ENCODE measurements at places on chromosomes 12 and 14. TPM values are rescaled to one million over a fixed set of nuclear protein-coding genes. Genes with fewer than 3 reads are reported as not detected.

- no peak for DNase-seq
Observed at GRCh38 chr12:31583878-31584277, 7.1 kb downstream of the DENND5B start.

GRCh38 chr12:52193991-52194390 lies 2.2 kb upstream of the KRT80 start:
- no peak for DNase-seq

GRCh38 chr14:90290337-90291011 lies 34.1 kb downstream of the PSMC1 start:
- DNase-seq, result no peak

DNA sequence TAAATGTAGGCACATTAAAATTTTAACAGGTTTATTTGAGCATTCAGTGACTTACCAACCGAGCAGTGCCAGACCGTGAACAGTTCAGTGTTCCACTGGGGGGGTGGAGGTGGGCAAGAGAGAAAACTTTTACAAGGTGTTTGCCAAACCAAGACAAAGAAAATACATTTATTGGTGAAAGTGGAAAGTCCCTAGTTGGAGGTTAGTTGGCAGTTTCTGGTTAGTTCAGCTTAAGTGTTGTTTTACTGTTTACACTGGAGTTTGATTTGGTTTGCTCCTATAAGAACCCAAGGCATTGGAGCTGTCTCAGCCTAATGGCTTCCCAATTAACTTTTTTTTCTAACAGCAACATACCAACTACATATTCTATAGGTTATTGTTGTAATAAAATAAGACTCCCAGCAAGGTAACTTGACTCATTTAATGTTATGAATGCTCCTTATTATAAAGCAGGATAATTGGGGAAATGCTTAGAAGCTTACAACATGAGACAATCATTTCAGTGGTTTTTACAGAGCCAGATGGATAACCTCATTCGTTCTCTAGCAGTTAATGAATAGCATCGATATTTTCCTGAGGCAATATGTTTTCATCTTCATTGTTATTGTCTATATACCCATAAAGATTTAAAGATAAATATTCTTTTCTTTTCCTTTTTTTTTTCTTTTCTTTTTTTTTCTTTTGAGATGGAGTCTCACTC lies 115.8 kb downstream of the ETNK1 start:
- DNase-seq, result no peak

DNA sequence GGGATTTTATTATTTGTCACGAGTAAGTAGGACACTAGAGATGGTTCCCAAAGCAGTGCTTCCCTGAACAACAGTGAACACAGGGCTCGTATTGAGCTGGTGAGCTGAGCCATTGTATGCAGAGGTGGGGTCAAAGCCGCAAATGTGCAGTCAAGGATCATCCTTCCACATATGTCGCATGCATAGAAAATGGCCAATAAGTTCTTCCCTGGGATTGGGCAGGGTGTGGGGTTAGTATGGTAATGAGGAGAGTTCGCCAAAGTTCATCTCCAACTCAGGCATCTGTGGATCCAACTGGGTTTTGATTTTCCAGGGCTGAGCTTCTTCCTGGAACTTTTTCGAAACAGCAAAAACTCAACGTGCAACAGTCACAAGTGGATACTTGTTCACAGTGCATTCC lies 86.6 kb downstream of the CMKLR1 start:
- no peak for DNase-seq

DNA sequence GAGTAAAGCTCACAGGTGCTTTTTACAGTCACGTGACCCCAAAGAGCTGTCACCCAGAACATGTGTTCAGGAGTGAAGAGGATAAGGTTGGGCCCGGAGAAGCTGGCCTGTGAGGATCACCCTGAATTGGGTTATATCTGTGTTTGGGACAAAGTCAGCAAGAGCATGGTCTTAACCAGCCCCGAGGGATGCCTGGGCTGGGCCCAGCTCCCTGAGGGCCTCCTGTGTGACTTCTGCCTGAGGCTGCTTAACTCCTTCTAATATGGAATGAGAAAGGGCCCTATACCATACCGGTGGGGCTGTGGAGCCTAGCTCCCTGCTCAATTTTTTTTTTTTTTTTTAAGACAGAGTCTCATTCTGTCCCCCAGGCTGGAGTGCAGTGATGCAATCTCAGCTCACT lies 2.5 kb downstream of the CDCA4 start:
- DNase-seq, result no peak

DNA sequence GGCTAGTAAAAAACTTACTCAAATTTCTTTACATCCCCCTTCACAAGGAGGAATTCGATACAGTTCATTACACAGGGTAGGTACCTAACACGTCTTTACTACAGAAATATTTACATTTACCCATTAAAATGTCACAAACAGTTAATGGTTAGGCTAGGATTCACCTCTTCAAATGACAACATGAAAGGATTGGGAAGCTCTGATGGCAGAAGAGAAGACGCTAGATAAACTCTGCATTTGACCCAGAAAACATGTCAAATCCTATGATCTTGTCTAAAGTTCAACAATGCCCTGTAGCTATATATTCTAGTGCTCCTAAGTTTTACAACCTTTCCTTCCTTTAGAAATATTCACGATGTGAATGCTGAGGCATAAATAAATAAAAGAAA lies 64.8 kb downstream of the DENND5B start:
- DNase-seq, result no peak

- peak; percentile 20 for DNase-seq
Observed at GRCh38 chr12:130026608-130027176, 122.9 kb upstream of the TMEM132D start.

DNA sequence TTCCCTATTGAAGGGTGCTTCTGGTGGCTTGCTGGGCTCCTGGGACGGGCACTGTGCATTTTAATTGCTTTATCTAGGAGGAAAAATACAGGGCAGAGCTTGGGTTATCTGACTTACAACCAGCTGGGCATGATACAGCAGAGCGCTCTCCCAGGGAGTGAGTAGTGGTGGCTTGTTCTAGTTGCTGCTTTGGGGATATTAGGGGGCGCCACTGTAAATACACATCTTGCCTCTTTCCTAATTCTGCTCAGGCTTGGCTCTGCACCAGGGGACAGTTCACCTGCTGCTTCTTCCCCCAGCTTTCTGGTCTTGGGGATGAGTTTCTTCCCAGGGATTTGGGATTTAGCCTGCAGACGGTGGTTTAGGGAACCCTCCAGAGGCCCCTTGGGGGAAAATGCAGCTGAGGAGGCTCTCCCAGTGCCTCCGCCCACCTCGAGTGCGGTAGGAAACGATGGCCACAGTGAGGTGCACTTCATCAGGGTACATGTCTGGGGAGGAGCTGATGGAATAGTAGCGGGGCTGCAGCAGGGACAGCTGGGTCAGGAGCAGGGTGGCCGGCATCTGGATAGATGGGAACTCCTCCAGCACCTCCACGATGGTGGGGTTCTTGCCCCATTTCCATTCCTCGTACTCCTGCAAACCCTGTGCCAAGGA lies 36.9 kb upstream of the FBXO21 start:
- DNase-seq, result no peak

DNA sequence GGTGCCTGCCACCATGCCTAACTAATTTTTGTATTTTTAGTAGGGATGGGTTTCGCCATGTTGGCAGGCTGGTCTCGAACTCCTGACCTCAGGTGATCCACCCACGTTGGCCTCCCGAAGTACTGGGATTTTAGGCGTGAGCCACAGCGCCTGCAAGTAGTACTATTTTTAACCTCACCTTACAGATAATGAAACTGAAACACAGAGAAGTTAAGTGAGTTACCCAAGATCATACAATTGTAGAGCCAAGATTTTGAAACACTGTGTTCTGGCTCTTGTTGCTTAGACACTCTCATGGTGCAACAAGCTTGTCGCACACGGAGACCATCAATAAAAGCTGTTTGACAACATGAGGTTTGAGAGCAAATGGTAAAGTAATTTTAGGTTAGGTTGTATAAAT lies 159.1 kb upstream of the LMNTD1 start:
- DNase-seq, result no peak

DNA sequence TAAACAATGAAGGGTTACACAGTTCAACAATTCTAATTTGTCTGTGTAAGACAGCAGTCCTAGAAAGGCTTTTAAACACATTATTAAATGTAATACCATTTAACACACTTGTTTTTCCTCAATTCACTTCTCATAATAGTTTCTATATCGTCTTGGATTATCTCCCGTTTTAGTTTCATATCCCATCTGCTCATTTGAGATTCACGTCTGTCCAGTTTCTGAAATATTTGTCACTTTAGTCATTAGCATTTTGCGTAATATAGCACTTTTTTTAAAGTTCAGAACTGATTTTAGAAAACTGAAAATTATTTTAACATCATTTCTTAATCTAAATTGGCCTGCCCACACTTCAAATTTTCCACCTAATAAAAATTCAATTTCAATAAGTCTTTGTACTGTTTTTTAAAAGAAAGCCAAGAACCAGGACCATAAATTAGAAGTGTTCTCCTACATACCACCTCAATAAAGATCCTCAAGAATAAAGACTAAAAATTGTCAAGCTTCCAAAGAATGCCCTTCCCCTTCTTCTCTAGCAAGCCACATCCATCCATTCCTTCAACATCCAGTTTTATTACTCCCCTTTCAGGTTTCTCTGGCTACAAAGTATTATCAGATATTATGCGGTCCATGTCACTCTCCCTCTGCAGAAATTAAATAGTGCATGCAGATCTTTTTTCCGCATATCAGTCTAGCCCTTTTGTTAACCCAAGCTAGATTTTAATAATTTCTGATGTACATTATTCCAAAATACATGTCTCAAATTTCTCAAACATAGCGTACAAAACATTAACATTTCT lies 11.9 kb downstream of the MED13L start:
- DNase-seq, result no peak

- no peak for DNase-seq
Observed at GRCh38 chr14:74427651-74428050, 1.6 kb upstream of the SYNDIG1L start.

DNA sequence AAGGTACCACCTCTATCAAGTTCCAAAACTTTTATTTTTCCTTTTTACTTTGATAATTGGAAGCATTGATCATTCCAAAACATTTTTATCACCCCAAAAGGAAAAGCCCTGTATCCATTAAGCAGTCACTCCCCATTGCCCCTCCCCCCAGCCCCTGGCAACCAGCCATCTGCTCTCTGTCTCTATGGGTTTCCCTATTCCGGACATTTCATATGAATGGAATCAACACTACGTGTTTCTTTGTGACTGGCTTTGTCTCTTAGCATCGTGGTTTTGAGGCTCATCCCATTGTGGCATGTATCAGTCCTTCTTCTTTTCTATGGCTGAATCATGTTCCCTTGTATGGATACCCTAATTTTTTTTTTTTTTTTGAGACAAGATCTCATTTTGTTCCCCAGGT lies 18.0 kb upstream of the PHETA1 start:
- no peak for DNase-seq

- no peak for DNase-seq
Observed at GRCh38 chr14:102696856-102697495, 80.3 kb upstream of the TRAF3 start.

- no peak for DNase-seq
Observed at GRCh38 chr12:67925077-67925476, 64.2 kb upstream of the IFNG-AS1 start.

DNA sequence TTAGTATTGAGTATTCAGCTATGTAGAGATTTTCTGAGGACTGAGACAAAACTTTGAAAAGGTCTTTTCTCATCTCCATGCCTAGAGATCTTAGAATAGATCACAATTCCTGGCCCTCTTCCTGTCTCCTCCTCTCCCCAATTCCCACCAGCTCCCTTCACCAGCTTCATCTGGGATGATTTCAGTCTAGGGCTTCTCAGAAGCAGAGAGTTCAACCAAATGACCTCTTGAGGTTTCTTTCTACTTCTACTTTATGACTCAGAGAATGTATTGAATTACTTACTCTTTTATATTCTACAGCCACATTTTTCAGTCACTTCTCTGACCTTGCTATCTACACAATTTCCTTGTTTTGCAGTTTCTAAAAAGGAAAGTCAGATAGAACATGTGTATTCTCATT lies 19.4 kb upstream of the SNX6 start:
- no peak for DNase-seq

DNA sequence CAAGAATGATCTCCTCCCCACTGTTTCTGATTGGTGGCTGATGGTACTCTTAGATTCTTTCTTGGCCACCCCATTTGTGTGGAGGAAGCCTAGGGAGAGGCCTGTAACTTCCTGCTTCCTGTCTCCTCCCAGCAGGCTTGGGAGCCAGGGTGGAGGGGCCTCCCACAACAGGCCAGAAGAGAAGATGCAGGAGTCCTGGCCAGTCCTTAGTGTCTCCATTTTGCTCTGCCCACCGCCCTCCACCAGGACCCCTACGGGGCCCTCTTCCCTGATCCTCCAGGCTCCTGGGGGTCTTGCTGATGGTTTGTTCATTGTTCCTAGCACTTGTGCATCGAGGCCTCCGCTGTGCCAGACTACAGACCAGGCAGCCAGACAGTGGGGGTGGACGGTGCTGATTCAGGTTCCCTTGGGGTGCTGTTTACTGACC lies 6.8 kb downstream of the TSPAN9 start:
- no peak for DNase-seq

- DNase-seq, result no peak
Observed at GRCh38 chr12:94230357-94230905, 82.1 kb downstream of the PLXNC1 start.

DNA sequence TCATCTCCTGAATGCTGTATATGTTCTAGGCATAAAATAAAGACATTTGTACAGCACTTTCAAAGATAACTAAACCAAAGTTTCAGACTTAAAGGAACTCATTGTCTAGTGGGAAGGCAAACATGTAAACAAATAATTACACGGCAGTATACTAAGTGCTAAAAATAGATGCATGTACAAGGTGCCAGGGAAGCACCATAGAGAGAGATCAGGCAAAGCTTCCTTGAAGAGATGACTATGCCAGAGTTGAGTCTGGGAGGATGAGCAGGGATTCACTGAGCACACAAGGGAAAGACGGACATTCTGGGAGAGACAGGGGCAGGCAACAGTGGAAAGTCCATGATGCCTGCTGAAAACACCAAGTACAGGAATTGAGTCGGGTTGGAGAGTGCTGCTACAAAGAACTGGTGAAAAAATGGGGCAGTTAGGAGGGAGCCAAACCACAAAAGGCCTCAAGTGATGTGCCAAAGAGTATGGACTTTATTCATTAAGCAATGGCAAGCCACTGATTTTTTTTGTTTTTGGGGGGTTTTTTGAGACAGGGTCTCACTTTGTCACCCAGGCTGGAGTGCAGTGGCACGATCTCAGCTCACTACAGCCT lies 26.8 kb downstream of the ANKS1B start:
- DNase-seq, result no peak

DNA sequence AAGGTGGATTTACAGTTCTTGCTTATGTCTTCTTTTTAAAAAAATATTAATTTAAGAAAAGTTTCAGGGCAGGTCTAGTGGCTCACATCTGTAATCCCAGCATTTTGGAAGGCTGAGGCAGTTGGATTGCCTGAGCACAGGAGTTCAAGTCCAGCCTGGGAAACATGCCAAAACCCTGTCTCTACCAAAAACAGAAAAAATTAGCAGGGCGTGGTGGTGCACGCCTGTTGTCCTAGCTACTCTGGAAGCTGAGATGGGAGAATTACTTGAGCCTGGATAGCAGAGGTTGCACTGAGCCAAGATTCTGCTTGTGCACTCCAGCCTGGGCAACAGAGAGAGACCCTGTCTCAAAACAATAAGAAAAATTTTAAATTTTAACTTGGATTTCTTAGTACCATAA lies 5.4 kb upstream of the TAS2R46 start:
- no peak for DNase-seq

GRCh38 chr12:19369691-19370148 lies 69.6 kb upstream of the AEBP2 start:
- no peak for DNase-seq

GRCh38 chr12:6376870-6377666 lies 1.7 kb upstream of the SCNN1A start:
- peak; percentile 29 for DNase-seq

The EPS8 gene
- 2.0 TPM for total RNA-seq

The NXPH4 gene
- total RNA-seq, result not detected

The MYF5 gene
- total RNA-seq, result not detected

The SELPLG gene
- total RNA-seq, result 137 TPM

The IFT81 gene
- 1.8 TPM for total RNA-seq

The SERPINA3 gene
- total RNA-seq, result not detected

The TDG gene
- total RNA-seq, result 23.7 TPM
